Effector CD4-positive, alpha-beta T cell (primary cell): ENCODE measurements at places on chromosomes 7 and 10.

- DNase-seq, result no peak
Measured at GRCh38 chr10:14740684-14741247, 33.9 kb downstream of the FAM107B start.

DNA sequence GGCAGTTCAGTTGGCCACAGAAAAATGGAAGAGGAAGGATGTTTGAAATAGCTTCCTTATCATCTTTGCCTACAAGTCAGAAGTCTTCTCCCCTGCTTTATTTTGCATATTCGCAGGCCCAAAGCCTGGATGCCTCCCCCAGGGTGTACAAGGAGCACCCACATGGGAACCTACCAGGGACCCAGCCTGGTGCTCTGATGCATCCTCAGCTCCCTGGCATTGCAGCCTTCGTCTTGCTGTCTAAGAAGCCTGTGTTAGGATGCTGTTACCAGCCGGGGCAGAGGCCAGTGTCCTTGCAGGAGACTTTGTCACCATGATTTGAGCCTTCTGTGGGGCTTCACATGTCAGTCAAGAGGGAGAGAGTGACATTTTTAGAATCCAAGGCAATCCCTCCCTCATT lies 27.0 kb upstream of the GPR26 start:
- no peak for DNase-seq

DNA sequence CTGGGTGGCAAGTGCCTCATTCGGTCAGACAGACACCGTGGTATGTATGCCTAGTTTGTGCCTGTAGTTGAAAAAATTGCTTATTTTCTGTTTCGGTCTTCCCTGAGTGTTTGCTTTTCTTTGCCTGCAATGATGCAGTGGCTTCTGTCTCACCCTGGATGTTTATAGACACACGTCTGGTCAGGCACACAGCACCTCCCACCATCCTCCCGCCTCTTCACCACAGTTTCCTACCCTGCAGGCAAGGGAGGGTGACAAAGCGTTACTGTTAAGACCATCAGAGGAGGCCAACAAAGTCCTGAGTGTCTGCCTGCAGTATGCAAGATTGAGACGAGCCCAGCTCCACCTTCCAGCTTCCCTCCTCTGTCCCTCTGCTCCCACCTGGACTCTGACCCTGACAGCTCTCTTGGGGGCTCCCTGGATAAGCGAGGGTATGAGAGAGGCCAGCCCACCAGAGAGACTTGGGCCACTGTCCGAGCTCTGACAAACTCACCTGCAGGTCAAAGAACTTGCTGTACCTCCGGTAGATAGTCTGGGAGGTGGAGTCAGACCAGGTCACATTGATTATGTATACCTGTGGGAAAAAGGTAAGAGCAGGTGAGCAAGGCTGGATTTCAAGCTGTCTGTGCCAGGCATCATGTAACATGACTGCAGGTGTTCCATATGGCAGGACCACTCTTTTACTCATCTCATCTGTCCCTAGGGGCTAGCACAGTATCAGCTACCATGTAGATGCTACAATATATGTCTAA lies 54.4 kb downstream of the SH3PXD2A start:
- no peak for DNase-seq

GRCh38 chr7:155265961-155266360 lies 31.7 kb upstream of the INSIG1 start:
- no peak for DNase-seq

DNA sequence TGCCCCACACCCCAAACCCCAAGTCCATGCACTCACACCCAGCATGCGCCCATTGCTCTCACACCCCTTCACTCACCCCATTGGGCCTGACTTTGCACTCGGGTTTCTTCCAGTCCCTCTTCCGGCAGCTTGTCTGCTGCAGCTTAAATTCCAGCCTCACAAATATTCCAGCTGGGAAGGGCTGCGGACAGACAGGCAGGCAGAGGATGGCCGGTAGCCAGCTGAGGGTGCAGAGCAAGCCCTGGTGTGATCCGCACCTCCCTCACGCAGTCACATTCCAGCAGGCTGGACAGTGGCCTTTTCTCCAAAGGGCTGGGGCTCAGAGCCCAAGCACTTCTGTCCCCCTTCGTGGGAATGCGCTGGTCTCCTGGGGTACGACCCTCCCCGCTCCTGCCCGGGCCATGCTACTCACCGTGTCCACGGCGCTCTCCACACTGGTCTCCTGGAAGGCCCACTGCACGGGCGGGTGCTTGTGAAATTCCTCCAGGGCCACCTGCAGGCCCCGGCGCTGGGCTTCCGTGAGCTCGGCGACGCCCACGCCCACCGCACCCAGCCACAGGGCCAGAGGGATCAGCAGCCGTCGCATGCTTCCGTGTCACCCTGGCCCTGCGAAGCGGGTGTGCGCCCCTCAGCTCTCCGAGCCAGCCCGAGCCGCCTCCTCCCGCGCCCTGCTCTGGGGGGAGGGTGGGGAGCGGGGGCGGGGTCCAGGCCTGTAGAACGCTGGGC lies 1.2 kb downstream of the RARRES2 start:
- no peak for DNase-seq

DNA sequence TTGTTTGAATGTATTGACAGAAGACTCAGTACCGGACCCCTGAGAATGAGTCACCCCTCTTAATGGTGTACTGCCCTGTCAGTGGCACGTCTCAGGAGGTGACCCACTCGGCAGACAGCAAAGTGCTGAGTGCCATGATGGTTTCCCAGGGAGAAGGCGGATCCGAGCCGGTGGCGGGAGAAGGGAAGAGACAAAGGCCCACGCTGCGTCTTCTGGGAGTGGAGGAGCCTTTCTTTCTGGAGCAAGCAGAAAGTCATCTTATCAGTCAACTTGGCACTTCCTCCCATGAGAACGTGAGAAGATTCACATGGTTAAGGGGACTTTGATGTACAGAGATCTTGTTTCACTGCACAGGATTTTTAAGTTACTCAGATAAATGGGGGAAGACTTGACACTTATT lies 14.6 kb upstream of the PPP2R2D start:
- DNase-seq, result no peak
